Caco-2 (cell line): ENCODE measurements at places on chromosomes 1 and 21.

DNA sequence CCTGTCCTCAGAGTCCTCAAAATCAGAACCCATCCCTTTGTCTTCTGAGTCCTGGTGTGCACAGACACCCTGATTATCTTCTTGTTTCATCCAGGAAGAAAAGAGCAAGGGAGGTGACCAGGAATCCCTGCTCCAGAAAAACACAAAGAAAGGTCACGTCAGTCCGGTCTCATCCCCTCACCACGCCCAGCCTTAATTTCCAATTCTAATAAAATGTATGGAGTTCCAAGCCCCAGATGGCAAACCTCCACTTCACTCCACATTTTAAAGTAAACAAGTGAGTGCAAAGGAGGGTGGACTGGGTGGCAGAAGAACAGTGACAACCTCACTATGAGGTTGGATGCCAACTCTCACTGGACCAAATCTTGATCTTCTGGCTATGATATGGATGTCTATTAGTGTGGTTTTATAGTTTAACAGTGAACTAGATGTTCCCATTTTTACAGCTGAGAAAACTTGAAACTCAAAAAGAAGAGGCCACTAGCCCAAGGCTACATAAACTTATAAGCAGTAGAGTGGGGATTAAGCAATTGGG is 22.0 kb downstream of the ZNF697 start:
- DNase-seq, result no peak

DNA sequence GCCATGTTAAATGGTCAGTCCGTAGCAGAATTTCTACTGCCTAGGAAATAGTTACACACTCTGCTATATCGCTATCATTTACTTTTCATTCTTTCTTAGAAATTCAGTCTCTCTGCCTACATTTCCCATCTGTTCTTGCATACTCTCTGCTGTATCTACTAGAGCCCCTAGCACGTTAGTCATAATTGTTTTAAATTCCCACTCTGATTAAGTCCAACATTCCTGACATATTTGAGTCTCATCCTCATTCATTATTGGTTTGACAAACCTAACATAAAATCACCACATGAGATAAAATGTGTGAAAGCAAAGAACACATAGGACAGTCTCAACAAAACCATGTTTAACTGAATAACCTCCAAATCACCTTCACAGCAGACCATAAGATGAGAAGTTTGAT is 513.6 kb downstream of the PLPP3 start:
- no peak for DNase-seq

- no peak for DNase-seq
These were observed 118.5 kb downstream of the ESRRG start for GRCh38 chr1:216604771-216605170.

DNA sequence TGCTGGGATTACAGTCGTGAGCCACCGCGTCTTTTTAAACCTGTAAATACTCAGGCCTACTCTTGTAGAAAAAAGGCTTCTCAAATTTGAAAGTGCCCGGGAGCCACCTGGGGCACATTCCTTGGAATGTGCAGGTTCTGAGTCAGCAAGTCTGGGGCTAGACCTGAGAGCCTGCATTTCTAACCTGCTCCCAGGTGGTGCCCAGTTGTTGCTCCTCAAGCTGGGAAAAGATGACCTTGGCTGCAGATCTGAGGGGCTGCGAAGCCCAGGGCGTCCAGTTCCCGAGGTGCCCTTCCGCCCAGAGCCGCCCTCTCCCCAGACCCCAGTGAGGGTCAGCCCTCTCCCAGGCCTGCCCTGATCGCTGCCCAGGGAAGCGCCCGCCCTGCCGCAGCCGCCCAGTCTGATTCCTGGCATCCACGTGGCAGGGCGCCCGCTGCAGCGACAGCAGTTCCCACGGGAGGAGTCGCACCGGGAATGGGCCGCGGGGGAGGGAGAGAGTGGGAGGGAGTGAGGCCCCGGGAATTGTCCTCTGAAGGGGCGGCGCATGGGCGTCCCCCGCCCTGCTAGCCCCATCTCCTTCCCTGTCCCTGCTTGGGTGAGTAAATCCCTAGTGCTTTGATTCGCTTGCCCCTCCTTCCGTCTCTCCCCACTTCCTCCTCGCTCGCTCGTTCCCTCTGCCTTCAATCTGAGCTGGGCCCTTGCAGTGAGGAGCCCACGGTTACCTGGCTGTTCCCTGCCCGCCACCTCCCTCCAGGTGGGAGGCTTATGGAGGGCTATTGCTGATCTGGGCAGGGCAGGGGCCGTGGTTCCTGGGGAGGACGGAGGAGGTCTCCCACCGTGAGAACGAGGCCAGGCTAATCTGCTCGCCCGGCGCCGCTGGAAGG is 18.8 kb upstream of the TENT5B start:
- DNase-seq, result no peak

GRCh38 chr1:211536606-211537005 is 42.4 kb downstream of the SLC30A1 start:
- no peak for DNase-seq

DNA sequence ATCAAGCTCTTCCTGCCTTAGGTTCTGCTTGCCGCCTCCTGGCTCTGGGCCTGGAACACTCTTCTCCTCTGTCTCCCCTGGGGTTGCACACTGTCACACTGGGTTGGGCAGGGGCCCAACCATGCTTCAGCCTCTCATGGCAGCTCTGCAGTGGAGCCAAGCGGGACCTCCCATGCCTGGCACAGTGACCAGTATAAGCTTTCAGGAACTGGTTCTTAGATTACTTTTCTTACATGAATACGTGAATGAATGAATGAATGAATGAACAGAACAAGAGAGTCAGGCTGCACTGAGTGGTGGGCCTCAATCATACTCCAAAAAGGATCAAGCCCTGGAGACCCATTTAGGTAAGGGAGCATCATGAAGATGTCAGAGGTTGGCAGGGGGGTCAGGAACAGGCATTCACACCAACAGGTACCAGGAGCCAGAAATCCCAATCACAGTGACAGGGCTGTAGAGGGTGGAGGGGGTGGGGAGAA is 30.8 kb upstream of the TMEM125 start:
- DNase-seq, result no peak

GRCh38 chr1:94920061-94920460 is 6.8 kb downstream of the CNN3 start:
- no peak for DNase-seq

DNA sequence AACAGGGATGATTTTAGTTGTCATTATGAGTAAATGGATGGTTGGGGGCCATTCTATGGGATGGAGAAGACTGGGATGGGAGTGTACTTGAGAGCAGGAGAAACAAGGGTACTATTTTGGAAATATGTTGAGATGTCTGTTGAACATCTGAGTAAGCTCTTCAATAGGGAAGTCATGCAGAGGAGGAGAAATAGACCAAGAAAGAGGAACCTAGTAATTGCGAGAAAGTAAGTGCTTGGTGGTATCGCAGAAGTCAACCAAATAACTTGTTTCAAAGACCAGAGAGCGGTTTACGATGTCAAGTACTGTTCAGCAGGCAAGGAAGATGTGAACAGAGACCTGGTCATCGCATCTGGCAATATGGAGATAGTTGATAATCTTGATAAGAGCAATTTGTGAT is 22.4 kb upstream of the CHRM3 start:
- no peak for DNase-seq

GRCh38 chr1:221961532-221962292 is 219.8 kb upstream of the DUSP10 start:
- DNase-seq, result no peak

- DNase-seq, result no peak
These were observed 59.8 kb upstream of the ETV3 start for GRCh38 chr1:157197906-157198435.

DNA sequence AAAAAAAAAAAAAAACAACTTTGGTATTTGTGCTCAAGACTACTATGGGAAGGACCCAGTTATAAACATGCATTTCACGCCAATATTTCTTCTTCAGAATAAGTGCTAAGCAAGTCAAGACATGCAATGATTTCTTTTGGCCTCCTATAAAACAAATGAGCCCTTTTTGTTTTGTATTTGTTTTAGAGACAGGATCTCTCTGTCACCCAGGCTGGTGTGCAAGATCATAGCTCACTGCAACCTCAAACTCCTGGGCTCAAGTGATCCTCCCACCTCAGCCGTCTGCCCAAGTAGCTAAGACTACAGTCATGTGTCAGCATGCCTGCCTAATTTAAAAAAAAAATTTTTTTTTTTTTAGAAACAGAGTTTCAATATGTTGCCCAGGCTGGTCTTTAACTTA is 348.7 kb downstream of the PCP4 start:
- DNase-seq, result no peak

GRCh38 chr1:203379825-203380224 is 28.9 kb upstream of the FMOD start:
- no peak for DNase-seq

GRCh38 chr1:228810878-228811711 is 75.8 kb downstream of the RHOU start:
- no peak for DNase-seq

DNA sequence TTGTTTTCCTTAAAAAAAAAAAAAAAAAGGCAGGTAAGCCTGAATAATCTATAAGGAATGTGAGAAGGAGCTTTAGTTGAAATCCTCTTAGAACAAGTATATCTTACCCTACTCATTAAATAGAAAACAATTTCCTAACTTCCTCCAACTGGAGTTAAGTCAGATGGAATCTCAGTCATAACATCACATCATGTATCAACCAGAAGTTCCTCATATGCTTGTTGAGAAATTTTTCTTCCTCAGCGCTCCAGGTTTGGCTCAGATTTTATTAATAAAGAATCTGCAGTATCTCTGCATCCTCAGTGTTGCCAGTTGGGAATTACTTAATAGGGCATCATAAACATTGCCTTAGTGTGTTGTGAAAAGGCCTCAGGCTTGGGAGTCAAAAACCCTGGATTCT is 37.6 kb downstream of the DUSP10 start:
- DNase-seq, result no peak

- DNase-seq, result no peak
These were observed 27.1 kb upstream of the RUNX3 start for GRCh38 chr1:24957016-24957807.

DNA sequence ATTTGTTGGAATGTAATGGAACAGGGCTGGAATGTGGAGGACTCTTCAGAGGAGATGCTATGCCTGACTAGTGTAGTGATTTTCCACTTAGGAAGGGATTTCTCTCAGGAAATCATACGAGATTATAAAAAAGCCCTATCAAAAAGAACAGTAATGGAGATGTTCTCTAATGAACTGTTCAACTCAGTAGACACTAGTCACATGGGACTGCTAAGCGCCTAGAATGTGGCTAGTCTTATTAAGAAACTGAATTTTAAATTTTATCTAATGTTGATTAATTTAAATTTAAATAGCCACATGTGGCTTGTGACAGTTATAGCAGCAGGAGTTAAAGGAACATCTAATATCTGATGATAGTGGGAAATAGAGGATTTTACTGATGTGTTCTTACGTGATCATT is 94.0 kb downstream of the SLC35F3 start:
- no peak for DNase-seq

GRCh38 chr1:214943054-214943453 is 139.5 kb upstream of the KCNK2 start:
- no peak for DNase-seq

DNA sequence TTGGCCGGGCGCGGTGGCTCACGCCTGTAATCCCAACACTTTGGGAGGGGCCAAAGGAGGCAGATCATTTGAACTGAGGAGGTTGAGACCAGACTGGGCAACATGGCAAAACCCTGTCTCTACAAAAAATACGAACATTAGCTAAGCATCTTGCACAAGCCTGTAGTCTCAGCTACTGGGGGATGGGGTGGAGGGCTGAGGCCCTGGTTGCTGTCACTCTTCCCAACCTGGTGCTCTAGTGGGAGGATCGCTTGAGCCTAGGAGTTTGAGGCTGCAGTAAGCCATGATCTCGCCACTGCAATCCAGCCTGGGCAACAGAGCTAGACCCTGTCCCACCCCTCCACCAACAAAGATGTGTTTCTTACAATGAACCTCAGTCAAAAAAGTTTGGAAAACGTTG is 2.8 kb downstream of the PHGDH start:
- no peak for DNase-seq

- DNase-seq, result no peak
These were observed 1.9 kb downstream of the TRMT13 start for GRCh38 chr1:100134872-100135271.

- no peak for DNase-seq
These were observed 5.6 kb upstream of the KPRP start for GRCh38 chr1:152752225-152752624.

- DNase-seq, result no peak
These were observed at the start of gene LINGO4 for GRCh38 chr1:151805066-151805820. Gene LINGO4 (minus strand): TSS chr1:151805419. CDS start chr1:151802704, 2,715 bp downstream.

- no peak for DNase-seq
These were observed 10.3 kb downstream of the PLA2G4A start for GRCh38 chr1:186839041-186839400.

DNA sequence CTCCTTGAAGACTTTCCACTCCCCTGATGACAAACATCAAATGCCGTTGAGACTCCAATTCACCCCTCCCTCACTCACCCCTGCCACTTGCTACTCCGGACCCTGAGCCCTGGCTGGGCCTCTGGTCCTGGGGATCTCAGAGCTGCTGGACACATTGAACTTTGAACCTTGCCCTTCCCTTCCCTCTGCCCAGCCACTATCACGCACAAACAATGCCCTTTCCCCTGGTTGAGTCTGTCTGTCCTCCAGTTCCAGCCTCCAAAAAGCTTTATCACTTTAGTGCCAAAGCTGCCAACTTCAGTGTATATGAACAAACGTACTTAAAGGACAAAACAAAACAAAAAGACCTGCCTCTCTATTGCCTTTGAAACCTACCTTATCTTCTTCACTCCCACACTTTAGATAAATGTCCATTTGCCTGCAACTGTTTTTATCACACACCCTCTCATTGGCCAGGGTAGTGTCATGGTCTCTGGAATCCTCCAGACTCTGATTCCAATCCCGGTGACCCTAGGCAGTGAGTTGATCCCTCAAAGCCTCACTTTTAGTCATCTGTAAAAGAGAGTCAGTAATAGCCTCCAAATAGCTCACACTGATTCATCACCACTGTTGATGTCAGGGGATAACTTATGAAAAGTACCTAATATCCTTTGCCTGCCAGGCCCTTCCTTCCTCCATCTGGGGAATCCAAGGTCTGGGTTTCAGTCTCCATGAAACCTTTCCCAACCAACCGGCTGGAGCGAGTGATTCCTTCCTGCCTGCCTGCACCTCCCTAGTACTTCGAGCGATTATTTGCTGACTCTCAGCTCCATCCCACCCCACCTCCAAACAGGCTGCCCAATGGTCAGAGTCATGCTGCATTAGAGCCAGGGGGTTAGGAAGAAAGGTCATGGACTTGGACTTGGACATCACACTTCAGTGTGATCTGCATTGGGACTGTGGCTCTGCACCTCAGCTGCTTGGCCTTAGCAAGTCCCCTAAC is 15.9 kb upstream of the SPOCD1 start:
- DNase-seq, result no peak

DNA sequence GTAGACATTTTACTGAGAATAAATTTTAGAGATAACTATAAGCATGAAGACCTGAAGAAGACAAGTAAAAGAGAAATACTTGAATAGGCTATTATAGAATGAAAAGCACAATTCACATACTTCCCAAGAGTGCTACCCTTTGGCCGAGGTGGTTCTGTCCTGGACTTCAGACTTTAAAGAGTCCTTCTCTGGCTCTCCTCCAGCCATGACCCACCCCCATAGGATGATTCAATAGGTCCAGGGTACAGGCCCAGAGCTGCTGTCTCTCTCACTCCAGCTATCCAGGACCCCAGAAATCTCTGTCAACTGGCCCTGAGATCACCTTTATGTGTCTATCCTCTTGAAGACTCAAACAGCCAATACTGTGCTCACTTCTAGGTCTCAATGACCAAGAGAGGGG is 1.3 kb upstream of the SMCP start:
- DNase-seq, result no peak

- no peak for DNase-seq
These were observed 1.2 kb downstream of the AK5 start for GRCh38 chr1:77282866-77283539.
